Hypothalamus (tissue), 51 donors: ENCODE measurements at places on chromosomes 5 and 9.

DNA sequence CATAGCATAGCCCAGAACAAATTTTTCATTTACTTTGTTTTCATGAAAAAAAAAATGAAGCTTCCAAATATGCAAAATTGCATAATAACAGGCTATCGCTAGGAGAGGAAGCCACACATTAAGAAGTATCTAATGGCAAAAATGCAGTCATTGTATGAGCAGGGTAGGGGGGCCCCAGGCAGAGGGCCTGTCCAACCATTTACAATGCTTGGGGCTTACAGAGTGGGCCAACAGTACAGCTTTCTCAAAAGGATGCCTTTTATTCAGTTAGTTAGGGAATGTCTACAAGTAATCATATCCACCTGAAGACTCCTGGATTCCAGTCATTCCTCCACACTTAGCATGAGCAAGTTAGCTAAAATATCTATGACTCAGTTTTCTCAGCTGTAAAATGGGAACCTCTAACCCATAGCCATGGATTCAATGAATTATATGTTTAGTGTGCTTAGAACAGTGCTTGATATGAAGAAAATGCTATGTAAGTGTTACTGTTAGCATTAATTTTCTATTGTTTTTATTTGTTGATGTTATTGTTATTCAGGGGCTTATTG lies 117.7 kb downstream of the GAS1 start:
- DNase-seq = no peak

- no peak for DNase-seq
These were observed 93.8 kb upstream of the BNC2 start for GRCh38 chr9:16964228-16964627.

- DNase-seq = no peak
These were observed 87.9 kb downstream of the CEMIP2 start for GRCh38 chr9:71680189-71680980.

DNA sequence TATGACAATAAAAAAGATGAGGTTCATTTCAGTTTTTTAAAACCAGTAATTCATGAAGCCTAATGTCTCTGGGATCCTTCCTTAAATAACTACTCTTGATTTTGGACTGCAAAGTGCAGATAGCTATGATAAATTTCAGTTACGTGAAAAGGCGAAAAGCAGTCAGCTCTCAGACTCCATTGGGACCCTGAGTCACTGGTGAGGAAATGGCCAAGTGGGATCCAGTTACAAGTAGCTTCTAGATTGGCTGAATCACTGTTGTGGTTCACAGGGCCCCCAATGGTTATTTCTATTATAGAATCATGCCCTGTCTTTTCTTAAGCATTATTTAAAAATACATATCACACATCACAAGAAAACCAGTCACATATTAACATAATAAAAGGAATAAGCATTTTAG lies 31.1 kb upstream of the PPP3R2 start:
- DNase-seq = no peak
